ENCODE measurements at places on chromosomes 4 and X.

GRCh38 chrX:22300130-22300529 lies 27.4 kb downstream of the CBLL2 start:
- DNase-seq, result peak; percentile 39

GRCh38 chr4:76758290-76758882 lies 139.6 kb downstream of the SOWAHB start:
- DNase-seq, result peak; percentile 53

DNA sequence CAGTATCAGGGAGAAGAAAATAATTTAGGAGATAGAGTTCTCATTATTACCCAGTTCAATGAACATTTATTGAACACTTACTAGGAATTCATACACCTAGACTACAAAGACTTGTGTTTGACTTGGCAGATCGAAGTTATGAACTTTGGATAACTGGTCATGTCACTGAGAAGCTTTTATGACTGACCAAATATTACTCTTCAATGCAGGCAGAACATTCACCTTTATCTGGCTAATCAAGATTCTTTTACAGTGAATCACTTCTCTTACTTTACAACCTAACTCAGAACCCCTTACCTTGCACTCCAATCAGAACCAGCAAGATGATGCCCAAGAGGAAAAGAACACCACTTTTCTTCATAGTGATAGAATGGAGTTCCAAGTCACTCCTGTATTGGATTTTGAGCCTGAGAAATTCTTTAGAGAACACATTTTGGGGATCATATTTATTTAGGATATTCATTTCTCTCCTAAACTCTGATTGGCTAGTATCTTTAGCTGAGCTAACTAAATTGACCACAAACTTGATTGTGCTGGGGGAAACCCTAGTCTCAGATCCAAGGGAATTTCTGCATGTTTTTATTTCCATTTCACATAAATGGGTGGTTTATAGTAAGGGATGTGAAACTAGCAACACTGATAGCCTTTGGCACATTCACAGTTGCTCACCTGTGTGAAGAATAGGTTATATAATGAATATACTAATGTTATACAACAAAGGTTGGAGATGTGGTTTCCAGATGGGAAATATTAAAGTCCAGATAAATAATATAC lies at the start of gene CXCL9:
TSS of gene CXCL9 (minus strand) at position 421 of the 774 bp plus-strand sequence. CDS start at position 361, 60 bp downstream.
- DNase-seq, result peak; percentile 74

DNA sequence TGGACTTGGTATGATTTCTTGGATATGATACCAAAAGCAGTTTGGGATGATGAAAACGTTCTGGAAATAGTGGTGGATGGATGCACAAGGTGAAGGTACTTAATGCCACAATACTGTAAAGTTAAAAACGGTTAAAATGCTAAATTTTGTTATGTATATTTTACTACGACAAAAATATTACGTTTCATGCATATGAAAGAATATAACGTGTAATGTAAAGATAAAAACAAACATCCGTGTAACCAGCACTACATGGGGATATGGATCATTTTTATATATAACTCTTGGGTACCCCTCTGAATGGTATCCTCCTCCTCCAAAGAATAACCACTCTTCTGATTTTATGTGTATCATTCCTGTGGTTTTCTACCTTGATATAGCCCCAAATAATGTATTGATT lies 862 bp upstream of the CENPU start:
- DNase-seq, result no peak

GRCh38 chr4:157023941-157024340 lies 52.0 kb upstream of the GLRB start:
- no peak for DNase-seq

DNA sequence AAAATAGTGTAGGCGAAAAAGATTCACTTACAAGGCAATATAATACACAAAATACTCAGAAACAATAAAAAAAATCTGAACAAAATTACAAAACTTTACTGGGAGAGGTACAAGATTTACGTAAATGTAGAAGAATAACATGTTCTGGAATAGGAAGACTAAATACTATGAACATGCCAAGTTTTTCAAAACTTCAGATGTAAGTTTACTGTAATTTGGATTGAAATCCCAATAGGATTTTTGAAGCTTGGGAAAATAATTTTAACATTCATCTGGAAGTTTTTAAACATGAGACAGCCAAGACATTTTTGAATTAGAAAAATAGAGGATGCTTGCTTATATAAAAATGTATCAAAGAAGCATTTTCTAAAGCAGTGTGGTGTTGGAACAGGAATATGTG lies 30.5 kb upstream of the CT83 start:
- DNase-seq, result no peak

DNA sequence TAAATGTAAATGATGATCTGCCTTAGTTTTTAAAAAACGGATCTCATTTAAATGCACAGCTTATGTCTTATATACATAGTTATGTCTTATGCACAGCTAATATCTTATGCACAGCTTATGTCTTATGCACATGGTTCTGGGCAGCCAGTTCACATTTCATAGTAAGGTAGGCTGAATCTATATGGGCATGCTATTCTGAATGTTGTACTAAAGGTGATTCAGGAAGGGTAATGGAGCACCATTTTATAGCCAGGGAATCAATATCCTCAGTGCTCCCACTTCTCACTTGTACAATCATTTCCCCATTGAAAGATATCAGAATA lies 77.9 kb upstream of the MID1 start:
- DNase-seq, result no peak

DNA sequence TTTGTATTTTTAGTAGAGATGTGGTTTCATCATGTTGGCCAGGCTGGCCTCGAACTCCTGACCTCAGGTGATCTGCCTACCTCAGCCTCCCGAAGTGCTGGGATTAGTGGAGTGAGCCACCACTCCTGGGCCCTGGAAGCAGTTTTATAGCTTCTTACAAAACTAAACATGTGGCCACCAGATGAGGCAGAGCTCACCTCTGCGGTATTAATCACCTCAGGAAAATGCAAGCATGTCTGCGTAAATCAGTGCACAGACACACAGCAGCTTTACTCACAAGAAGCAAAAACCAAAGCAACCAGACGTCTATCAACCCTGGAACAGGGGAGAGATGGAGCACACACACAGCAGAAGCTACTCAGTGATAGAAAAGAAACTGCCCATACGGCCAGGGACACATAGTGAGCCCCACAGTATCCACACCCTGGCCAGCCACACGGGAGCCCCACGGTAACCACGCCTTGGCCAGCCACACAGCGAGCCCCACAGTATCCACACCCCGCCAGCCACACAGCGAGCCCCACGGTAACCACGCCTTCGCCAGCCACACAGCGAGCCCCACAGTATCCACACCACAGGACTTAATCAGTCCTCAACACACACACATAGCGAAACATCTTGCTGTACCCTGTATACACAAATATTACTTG lies 30.2 kb downstream of the PPP2R3B start:
- peak; percentile 12 for DNase-seq

GRCh38 chr4:173245952-173246351 lies 77.3 kb downstream of the GALNT7 start:
- no peak for DNase-seq

- DNase-seq, result no peak
Measured at GRCh38 chr4:160238790-160239189, 1135.9 kb downstream of the RAPGEF2 start.

GRCh38 chr4:121199742-121200561 lies 35.8 kb upstream of the TNIP3 start:
- DNase-seq, result no peak

- no peak for DNase-seq
Measured at GRCh38 chr4:180240670-180241069, 2002.5 kb upstream of the TENM3 start.

DNA sequence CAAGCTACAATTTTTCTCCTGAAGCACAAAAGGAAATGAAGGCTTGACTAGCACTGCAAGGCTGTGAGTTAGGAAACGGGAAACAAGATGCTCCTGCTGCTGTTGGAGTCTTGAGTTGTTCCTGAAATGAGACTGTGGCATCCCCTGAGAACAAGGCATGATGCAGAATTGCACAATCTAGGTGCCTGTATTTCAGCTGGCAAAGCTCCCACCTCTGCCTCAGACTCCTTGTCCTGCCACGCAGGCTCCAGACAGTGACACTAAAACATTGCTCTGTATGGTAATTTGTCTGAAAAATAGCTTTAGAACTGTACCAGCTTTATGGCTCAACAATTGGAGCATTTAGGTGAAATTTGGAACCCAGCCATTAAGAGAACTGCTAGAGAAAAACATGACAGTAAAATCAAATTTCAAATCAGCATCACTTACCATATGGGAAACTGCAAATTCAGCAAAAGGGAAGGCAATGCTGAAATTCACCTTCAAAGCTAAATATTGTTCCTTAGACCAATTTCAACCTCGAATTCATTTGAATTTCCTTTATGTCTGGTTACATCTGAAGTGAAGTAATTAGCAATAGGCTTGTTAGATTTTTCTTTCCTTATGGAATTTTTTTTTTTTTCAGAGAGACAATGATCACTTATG lies 103.4 kb downstream of the MFAP3L start:
- DNase-seq, result peak; percentile 11

DNA sequence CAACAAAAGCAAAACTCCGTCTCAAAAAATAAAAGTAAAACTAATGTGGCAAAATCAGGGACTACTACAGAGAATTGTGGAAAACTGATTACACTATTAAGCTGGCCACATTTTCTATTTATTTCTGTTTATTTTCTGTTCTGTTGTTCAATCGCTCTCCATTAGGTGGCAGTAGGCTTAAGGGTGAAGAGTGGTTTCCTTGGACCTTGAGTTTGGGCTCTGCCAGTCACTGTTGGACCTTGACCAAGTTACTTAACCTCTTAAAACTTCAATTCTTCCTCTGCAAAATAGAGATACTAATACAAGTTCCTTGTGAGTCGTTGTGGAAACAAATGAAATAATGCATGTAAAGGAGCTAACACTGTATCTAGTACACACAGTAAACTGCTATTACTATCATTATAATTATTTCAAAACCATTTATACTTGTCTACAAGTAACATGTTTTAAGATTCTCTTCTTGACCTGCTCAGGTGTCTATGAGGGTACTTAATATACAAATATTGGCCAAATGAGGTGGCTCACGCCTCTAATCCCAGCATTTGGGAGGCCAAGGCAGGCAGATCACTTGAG lies 15.2 kb downstream of the HSD17B11 start:
- DNase-seq, result peak; percentile 27

DNA sequence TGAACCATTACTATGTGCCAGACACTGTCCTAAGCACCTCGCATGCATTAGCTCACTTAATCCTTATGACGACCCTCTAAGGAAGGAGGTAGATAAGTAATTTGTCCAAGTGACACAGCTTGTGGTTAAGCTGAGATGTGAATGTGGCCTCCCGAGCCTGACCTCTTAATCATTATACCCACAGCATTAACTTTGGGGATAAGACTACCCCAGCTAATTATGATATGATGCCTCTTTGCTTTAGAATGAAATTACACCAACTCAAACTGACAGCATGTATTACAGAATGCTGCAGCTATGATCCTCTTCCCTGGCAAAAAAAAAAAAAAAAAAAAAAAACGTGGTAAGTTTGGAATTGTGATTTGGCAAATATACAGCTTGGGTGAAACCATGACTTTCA lies 53.5 kb downstream of the APBB2 start:
- peak; percentile 27 for DNase-seq

GRCh38 chrX:97639526-97639925 lies 755.8 kb downstream of the RPA4 start:
- no peak for DNase-seq

- no peak for DNase-seq
Measured at GRCh38 chr4:186025408-186025690, 43.6 kb upstream of the TLR3 start.

- no peak for DNase-seq
Measured at GRCh38 chr4:13580036-13580435, 35.7 kb upstream of the NKX3-2 start.

DNA sequence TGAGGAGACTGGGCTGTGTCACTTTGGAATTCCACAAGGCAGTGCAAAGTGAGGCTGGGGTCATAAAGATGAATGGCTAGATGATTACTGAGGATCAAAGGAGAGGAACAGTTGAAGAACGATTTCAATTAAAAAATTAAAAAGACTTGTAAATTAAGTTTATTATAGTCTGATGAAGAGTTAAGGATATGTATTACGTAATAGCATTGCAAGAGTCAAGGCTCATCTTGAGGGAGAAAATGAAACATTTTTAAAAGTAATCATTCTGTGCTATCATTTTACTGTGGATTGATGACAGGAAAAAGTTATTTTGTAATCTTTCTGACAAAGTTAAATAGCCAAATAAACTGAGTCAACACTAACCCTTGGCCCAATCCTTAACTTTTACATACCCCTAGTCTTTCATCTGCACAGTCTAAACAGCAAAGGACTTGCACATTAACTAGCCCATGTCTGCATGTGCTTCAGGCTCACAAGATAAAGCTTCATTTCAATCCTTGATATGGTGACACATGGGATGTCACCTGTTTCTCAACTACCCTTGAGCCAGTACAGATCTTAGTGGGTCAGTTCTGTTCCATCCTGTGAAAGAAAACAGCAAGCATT lies 465.5 kb upstream of the CTSO start:
- no peak for DNase-seq

GRCh38 chr4:57318703-57319102 lies 208.5 kb upstream of the IGFBP7 start:
- no peak for DNase-seq

GRCh38 chr4:59689149-59689548 lies 1511.0 kb upstream of the ADGRL3 start:
- no peak for DNase-seq

GRCh38 chrX:120036704-120037103 lies 40.8 kb downstream of the RHOXF2B start:
- DNase-seq, result no peak

- DNase-seq, result no peak
Measured at GRCh38 chr4:125773502-125773901, 458.7 kb downstream of the FAT4 start.

DNA sequence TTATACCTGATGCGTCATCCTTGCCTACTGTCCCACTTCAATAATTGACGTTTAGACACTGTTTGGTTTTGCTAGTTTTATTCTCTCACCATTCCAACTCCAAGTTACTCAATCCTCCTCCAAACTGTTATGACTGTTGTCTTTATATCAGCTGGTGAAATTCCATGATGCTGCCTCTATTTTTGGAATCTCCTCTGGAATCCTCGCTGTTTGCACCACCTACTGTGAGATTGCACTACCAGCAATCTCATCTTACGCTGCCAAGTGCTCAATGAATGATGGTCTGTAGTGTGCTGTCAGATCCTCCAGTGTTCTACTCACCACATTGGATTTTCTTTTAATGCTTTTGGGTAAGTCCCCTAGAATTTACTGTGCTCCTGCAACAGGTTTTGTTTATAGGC lies 13.2 kb upstream of the PCDH18 start:
- no peak for DNase-seq

GRCh38 chr4:2254665-2255500 lies 7.0 kb downstream of the MXD4 start:
- DNase-seq, result no peak

- DNase-seq, result no peak
Measured at GRCh38 chr4:151678048-151678872, 82.5 kb downstream of the GATB start.

Measured in RWPE1 (cell line).